ENCODE measurements at places on chromosomes 12 and 14.

- no peak for DNase-seq
Measured at GRCh38 chr14:60251877-60252276, 2.9 kb downstream of the PPM1A start.

- peak; percentile 64 for DNase-seq
Measured at GRCh38 chr12:58341791-58342190, 400.4 kb downstream of the ATP23 start.

DNA sequence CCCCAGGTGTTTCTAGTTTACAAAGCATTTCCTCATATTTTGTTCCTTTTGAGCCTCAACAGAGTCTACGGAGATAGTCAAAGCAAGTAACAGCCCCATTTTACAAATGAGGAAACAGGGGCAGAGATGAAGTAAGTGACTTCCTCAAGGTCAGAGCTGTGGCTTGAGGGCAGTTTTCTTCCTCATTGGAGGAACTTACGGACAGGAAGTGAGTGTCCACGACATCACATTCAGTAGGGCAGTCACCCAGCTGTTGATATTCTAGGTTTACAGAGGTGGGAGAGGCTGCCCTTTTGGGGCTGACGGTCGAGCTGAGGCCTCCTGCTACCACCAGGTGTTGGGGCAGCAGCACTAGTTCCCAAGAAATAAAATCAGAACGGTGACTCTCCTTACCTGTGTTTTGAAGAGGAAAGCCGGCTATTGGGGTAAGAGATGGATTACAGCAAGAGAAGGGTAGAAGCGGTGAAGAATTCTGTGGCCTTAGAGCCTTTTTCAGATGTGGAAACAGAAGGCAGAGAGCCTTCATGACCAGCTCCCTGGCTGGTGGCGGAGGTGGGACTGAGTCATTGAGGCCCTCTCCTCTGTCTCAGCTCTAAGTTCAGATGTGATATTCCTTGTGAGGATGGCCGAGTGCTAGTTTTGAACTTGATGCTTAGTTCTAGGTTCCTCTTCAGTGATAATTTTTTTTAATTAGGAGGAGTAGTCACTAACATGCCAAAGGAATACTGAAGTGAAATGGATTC lies 41.7 kb downstream of the SUSD6 start:
- DNase-seq = no peak

DNA sequence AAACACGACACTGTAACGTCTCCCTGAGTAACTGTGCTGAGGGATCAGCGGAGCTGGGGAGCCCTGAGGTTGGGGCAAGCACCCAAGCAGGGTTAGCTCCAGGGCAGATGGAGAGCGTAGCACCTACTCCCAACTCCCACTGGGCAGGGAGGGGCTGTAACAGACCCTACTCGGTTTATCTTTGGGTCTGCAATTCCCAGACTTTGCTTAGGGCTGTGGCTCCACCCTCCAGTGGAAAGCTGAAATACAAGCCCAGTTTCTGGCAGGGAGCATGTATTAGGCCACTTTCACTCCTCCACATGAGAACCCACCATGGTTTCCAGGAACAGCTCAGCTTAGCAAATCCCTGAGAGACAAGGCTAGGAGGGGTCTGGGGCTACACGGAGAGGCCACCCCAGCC lies 17.3 kb upstream of the TC2N start:
- DNase-seq = no peak

- no peak for DNase-seq
Measured at GRCh38 chr14:70315942-70316341, 43.5 kb downstream of the COX16 start.

DNA sequence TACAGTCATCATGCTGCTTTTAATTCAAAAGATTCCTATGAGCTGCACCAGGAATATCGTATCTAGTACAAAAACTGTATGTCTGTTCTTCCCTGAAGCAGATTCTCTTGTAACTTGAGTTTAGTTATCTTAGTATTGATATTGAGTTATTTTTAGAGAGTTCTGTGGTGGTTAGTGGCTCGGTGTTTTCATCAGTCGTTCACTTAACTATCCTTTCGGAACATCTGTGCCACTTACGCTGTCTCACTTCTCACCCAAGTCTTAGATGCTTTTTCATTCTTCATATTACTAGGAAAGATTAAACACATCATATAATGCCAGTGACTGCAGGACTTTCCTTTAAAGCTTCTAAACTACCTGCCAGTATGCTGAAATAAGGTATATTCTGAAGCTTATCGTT lies 251.0 kb downstream of the FBXL14 start:
- no peak for DNase-seq

DNA sequence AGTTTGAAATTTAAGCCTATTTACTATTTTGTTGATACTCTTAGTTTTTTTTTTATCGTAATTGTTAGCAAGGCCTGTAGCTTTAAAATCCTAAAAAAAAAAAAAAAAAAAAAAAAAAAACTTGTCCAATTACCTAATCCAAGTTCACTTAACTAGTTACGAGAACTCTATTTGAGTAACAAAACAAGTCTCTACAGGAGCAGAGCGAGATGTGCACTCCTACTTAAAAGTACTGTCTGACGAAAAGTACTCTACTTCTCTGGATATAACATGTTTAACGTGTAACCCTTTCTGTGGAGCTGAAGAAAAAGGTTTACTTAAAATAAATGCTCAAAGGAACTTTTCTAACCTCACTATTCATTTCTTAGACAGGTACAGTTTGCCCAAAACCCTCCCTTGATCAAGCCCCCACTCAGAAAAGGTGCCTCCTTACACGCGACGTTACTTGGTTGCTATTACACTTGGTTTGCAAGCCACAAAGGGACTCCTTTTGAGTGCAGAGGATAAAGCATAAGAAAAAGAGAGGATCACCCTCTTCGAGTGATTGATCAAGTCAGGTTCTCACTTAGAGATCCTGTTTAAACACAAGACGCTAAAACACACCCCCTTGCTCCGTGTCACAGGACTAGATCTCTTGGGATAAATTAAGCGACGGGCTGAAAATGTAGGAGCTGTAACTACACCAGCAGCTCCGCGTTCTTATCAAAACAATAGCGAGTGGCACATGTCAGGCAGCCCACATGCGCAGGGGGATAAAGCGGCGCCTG lies 2.2 kb downstream of the BAZ1A start:
- DNase-seq = no peak

DNA sequence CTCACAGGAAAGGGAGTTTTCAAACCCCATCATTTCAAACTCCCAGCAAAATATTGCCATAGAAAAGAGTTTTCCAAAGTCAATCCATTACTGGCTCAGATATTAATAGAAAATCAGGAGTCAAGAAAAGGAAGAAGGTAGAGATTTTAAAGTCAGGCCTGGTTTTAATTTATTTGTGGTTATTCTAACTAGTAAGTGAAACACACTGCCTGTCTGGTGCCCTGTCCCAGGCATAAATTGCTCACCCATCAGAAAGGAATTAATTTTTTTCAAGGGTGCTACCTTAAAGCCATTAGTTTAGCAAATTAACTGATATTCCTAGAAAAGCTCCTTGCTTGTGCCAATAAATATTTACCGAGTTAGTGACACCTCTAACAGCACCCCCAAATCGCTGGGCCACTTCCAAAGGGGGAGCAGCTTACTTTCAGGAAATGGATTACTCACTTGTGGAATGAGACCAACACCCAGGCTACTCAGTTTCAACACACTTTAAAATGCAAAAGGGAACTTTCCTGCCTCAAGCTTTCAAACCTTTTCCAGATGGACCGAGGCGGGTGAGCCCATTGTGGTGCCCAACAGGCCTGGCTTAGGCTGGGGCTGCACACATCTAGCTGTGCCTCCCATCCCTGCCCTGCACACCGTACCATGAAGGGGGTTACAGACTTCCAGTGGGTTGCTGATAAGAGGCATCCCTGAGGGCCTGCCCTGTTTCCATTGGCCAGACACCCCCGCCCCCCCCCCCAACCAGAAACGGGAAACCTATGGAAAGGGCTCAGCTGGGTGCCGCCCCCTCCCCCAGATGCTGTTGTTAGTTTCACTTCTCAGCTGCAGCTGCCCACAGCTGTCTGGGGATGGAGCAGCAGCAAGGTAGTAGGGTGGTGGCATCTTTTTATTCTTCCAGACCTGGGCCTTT lies 117.2 kb downstream of the SAMD4A start:
- no peak for DNase-seq

DNA sequence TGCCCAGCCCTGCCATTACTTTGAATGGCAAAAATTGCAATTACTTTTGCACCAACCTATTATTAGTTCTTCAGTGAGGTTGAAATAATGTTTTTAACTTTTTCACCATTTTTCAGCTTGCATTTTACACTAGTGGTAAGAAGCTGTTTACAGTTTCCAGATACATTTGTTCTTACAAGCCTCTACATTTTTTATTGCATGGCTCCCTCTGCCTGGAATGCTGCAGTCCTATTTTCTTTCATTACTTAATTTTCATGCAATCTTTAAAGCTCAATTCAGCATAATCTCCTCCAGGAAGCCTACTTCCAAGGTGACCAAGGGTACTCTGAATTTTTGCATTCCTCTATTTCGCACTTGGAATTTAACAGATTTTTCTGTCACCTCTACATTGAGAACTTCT lies 33.4 kb downstream of the CCER1 start:
- no peak for DNase-seq

- DNase-seq = no peak
Measured at GRCh38 chr12:62757048-62757447, 177.9 kb downstream of the PPM1H start.

- DNase-seq = peak; percentile 65
Measured at GRCh38 chr12:124548854-124549378, 18.5 kb downstream of the NCOR2 start.

- no peak for DNase-seq
Measured at GRCh38 chr14:54857830-54858269, 44.8 kb downstream of the GCH1 start.

DNA sequence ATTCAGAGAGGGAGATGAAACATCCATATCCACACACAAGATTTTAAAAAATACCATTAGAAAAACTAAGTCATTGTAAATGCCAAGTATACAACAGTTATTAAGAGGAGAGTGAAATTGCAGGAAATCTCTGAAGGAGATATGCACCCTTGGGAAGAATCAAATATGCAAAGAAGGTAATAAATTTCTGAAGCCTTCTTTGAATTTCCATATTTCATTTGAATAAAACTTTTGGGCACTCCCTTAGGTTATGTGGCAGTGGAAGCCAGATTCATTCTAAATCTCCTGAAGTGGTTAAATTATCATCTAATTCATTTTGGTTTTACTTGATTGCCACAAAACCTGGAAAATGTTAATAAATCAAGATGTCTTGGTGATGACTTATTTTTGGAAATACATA lies 138.9 kb upstream of the CLEC14A start:
- DNase-seq = no peak

GRCh38 chr12:106753526-106753925 lies 21.0 kb upstream of the RIC8B start:
- DNase-seq = no peak

GRCh38 chr14:96363751-96364336 lies 518 bp downstream of the GSKIP start:
- peak; percentile 80 for DNase-seq

DNA sequence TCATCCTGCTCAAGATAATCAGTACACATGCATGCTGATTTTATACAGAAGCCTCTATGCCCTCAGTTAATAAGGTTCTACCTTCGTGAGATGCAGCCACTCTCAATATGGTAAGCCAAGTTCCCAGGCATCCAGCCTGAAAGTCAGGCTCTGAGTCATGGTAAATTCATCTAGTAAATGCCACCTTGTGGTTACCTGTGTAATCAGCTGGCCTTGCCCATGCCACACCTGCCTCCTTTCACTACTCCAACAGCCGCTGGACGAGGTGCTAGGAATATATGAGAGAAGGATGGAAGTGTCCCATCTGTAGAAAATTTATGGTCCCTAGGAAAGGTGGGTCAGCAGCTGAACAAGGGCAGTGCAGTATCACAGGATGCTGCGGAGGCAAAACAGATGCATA lies 207.3 kb downstream of the SSPN start:
- DNase-seq = no peak

DNA sequence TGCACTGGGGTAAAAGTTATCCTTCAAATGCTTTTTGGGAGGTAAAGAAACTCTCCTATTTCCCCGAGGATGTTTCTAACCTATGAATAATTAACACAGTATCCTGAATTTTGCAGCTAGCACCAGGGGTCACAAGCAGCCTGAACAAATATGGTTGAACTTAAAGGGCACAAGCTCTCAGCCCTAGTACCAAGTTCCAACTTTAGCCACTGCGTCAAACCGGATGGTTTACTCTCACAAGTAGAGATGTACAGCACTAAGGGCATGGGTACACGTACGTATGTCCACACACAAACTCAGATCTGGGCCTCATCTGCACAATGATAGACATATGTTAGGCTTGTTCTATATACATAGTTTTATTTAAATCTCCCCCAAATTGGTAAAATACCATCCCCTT lies 4.7 kb downstream of the CCDC88C start:
- no peak for DNase-seq

- no peak for DNase-seq
Measured at GRCh38 chr12:72330784-72331183, 58.6 kb downstream of the TRHDE start.

DNA sequence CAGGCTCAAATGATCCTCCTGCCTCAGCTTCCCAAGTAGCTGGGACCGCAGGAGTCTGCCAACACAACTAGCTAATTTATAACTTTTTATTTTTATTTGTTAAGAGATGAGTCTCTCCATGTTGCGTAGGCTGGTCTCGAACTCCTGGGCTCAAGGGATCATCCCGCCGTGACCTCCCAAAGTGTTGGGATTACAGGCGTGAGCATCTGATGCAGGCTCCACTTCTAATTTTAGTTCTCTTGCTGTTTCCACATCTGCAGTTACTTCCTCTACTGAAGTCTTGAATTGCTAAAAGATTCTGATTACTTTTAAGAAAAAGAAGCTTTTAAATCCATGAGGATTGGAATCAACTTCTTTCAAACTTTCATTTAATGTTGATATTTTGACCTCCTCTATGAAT lies 13.4 kb upstream of the SNX6 start:
- DNase-seq = no peak

GRCh38 chr14:80215756-80216581 lies 4.7 kb upstream of the DIO2 start:
- DNase-seq = peak; percentile 22

Measured in eye (tissue), 1 donor.